ENCODE measurements at places on chromosomes 16 and 17.
A peak's percentile ranks its signal among the peaks of the same experiment; 100 is the strongest.

GRCh38 chr16:57999366-57999970 lies 1.0 kb downstream of the ZNF319 start:
- DNase-seq = peak; percentile 29

- DNase-seq = no peak
Measured at GRCh38 chr17:14471052-14471451, 170.2 kb downstream of the HS3ST3B1 start.

DNA sequence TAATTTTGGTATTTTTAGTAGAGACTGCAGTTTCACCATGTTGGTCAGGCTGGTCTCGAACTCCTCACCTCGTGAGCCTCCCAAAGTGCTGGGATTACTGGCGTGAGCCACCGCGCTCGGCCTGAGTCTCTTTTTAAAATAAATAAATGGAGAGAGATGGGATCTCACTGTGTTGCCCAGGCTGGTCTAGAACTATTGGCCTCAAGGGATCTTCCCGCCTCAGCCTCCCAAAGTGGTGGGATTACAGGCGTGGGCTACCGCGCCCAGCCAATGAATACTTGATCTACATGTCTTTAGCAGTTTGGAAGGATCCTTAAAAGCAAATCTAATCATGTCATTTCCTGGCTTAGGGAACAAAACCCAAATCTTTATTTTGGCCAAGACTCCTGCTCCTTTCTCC lies 1.2 kb downstream of the DHODH start:
- DNase-seq = no peak

GRCh38 chr16:89201439-89202377 lies 1.4 kb upstream of the SLC22A31 start:
- peak; percentile 80 for DNase-seq

GRCh38 chr17:79147746-79148506 lies 73.3 kb downstream of the ENGASE start:
- DNase-seq = no peak

DNA sequence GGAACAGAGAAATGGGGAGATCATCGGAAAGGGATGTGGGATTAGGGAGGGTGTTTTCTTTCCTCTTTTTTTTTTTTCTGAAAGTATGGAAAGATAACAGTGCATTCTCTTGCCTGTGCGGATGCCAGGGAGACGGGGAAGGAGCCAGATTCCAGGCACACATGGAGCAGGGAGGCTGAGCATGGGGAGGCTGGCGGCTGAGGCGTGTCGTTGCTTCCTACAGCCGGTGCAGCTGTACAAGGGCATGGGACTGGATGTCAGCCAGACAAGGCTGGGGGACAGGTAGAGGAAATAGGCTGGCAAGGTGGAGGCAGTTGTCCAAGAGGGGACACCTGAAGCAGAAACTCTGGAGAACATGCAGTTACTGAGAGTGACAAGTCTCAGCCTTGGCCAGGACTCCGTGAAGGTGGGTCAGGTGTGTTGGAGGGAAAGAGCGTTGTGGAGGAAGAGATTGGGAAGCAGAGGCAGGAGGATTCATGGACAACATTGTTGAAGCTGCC lies 16.6 kb upstream of the ADORA2B start:
- DNase-seq = no peak

All from activated CD4-positive, alpha-beta T cell treated with anti-CD3 and anti-CD28 coated beads, Interleukin-2, amount 50 U/mL, for 1 hour (primary cell).